RCC 7860 (cell line): ENCODE measurements at places on chromosomes 1 and 21.

DNA sequence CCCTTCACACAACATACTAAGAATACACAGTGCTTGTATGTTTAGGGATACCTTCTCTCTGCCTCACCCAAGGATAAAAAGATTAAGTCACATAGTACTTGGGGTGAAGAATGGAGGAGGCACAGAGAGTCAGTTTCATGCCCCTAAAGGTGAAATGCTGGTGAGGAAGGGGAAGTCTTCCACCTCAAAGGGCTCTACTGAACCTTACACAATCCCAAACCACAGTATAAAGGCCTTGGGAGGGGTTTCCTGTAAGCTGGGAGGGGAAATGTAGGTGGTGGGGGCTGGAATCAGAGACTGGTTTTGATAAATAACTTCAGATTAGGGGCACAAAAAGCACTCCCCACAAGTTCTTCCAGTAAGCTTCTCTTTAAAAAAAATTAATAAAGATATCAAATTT, 3.5 kb downstream of the MINDY1 start:
- DNase-seq, result no peak

GRCh38 chr21:19123053-19123452, 719.5 kb upstream of the TMPRSS15 start:
- DNase-seq, result no peak

- no peak for DNase-seq
Observed at GRCh38 chr1:162236618-162237017, 140.0 kb downstream of the SPATA46 start.

GRCh38 chr1:18956193-18957135, at the start of gene IFFO2:
Gene IFFO2 (minus strand): TSS chr1:18956676. CDS start chr1:18956332, 344 bp downstream.
- peak; percentile 87 for DNase-seq

- no peak for DNase-seq
Observed at GRCh38 chr1:156524481-156524869, 23.9 kb upstream of the MEF2D start.

GRCh38 chr21:45420061-45421041, 15.4 kb downstream of the COL18A1 start:
- peak; percentile 77 for DNase-seq

DNA sequence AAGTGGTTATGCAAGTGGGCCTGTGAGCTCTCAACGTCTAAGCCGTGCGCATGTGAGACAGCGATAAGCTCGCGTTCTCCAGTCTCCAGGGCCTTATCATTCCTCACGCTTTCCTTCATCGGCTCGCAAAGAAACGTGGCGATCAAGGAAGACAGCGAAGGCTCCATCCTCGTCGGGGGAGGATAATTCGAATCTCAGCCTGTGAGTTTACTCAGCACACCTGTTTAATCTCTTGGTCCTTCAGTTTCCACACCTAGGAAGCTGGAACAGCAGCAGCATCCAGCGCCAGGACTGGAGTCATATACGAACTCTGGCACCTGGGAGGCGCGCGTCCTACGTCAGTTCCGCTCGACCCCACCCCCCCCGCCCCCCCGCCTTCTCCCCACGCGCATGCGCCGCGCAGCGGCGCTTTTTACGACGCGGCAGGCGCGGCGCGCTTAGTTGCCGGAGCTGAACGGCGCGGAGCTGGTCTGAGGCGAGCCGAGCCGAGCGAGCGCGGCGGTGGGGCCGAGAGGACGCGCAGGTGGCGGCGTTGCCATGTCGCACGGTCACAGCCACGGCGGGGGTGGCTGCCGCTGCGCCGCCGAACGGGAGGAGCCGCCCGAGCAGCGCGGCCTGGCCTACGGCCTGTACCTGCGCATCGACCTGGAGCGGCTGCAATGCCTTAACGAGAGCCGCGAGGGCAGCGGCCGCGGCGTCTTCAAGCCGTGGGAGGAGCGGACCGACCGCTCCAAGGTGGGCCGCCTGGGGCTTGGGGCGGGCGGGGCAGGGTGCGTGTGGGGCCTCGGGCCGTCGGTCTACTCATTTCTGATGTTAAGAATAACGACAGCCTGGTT, at the start of gene PITHD1:
PITHD1 (plus strand) TSS at position 440 of the 836 bp plus-strand sequence; CDS start at position 538, 98 bp downstream.
- DNase-seq, result peak; percentile 77

GRCh38 chr1:187032982-187033692, 204.4 kb downstream of the PLA2G4A start:
- DNase-seq, result no peak

GRCh38 chr1:150895618-150896017, 8.7 kb downstream of the CTXND2 start:
- peak; percentile 89 for DNase-seq

DNA sequence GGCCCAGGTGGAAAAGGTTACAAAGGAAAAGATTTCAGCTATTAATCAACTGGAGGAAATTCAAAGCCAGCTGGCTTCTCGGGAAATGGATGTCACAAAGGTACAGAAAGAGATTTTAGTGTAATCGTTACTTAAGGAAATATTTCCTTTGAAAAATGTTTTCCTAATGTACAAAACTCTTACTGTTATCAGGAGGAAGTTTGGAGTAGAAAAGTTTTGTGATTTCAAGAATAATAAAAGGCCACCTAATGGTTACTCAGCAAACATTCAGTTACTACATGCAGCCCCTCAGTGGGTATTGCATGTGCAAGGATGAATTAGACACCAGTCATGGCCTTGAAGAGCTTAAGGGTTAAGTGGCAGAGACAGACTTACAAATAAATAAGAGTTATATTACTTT, 85.2 kb downstream of the SDCCAG8 start:
- no peak for DNase-seq

- no peak for DNase-seq
Observed at GRCh38 chr1:67557696-67558448, 127.1 kb upstream of the GADD45A start.

DNA sequence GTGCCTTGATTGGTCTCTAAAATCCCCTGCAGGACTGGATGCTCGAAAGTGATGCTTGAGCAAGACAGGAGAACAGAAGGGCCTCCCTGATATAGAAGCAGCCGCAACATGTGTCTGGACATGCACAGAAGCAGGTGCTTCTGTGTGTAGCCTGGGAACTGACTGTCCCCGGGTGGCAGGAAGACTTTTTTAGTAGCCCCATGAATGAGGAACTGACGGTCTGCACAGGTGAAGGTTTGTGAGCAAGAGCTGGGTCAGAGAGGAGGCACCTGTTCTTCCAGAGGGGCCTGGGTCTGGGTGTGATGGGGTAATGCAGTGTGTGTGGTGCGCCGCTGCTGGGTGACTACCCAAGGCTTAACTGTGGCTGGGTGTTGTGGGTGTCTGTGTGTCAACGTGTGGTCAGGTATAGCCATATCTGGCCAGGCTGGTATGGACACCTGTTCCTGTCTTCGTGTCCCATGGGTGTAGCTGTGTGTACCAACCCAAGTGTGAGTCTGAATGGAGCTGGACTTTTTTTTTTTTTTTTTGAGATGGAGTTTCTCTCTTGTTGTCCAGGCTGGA, 39.1 kb upstream of the FOXO6 start:
- no peak for DNase-seq

- peak; percentile 89 for DNase-seq
Observed at GRCh38 chr1:178684542-178685000, 40.5 kb upstream of the RALGPS2 start.

DNA sequence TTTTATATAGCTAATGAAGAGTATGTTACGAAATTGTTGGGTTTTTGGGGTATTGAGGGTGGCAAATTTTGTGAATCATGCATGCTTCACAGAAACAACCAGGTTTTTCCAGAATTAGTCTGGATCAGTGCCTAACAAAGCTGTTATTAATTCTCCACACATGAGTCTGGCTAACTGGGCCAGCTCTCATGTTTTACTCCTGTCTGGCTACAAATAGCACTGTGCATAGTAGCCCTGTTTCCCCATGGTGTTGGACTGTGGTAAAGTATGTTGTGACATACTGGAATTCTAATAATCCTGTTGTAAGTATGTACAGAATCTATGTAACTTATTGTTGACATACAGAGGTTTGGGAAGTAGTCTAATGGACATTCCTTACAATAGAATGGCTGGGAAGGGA, 35.8 kb downstream of the S100B start:
- no peak for DNase-seq

DNA sequence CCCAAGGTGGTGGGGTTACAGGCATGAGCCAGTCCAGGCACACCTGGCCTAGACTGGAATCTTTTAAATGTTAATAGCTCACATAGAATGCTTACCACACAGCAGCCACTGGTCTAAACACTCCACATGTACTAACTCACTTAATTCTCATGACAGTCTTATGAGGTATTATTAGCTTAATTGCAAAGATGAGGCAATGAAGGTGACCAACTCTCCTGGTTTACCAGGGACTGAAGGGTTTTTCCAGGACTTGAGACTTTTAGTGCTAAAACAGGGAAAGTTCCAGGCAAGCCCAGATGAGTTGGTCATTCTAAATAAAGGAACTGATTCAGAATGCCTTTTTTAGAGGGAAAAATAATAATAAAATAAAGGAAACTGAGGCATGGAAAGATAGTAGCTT, 7.0 kb upstream of the STMN1 start:
- no peak for DNase-seq

DNA sequence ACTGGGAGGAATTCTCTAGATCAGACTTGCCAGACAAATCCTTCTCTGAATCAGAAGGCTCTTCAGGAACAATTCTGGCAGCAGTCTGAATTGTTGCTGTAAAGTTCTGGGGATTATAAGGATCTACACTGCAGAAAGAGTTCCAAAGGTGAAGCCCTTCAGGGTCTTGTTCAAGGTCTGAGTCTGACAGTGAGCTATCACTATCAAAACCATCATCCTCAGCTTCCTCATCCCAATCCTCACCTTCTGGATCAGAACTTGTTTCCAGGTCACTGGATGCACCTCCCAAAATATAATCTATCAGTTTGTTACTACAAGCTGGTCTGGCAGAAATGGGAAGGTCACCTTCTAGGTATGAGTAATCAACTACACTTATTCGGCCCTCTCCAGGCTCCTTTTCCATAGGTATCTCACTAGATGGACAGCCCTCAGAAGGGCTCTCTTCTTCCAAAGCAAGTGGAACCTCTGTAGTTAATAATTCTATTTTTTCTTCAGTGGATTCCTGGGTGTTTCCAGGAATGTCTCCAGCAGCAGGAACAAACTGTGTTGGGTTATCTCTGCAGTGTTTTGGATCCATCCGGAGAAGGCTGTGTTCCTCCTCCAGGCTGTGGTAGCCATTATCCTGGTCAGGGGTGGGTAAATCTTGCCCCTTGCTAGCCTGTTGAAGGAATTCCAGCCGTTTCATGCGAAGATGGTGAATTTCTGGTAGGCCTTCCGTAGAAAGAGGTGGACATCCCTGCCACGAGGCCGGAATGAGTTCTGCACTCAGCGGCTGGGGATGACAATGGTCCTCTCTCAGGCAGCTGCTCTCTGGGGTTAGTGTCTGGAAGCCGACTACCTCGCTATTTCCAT, 1.6 kb downstream of the PPP1R15B start:
- DNase-seq, result no peak

DNA sequence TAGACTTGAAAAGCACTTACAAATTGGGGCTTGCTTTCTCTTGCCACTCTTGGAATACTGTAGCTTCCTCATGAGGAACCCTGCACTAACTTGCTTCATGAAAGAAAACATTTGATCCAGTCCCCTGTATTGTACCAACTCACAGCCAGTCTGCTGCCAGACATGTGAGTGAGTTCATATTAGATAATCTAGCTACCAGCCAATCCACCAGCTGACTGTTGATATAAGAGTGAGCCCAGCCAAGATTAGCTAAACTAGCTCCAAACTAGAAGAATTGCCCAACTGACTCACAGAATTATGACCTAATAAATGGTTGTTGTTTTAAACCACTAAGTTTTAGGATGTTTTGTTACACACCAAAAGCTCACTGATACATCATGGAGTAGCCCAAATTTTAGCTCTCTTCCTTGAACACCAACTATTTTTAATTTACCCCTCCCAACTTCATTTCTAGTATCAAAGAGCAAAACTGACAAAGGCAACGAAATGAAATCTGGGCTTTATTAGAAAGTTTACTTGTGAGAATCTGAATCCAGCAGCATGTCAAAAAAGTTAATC, 6.6 kb upstream of the RGS8 start:
- no peak for DNase-seq

GRCh38 chr1:13707164-13707563, 7.2 kb downstream of the PRDM2 start:
- DNase-seq, result no peak

DNA sequence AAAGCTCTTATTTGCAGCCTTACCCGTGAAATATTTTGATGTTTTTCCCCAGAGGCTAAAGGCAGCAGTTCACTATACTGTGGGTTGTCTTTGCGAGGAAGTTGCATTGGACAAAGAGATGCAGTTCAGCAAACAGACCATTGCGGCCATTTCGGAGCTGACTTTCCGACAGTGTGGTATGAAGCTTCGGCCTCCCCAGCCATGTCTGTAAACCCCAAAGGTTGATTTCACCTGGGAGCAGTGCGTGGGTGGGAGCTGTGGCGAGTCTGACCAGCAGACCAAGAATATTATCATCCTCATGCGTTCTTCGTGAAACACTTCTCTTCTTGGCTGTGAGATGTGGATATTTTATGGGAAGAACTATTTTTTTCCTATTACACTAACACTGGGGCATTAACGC, 3.6 kb downstream of the CENPS start:
- no peak for DNase-seq

DNA sequence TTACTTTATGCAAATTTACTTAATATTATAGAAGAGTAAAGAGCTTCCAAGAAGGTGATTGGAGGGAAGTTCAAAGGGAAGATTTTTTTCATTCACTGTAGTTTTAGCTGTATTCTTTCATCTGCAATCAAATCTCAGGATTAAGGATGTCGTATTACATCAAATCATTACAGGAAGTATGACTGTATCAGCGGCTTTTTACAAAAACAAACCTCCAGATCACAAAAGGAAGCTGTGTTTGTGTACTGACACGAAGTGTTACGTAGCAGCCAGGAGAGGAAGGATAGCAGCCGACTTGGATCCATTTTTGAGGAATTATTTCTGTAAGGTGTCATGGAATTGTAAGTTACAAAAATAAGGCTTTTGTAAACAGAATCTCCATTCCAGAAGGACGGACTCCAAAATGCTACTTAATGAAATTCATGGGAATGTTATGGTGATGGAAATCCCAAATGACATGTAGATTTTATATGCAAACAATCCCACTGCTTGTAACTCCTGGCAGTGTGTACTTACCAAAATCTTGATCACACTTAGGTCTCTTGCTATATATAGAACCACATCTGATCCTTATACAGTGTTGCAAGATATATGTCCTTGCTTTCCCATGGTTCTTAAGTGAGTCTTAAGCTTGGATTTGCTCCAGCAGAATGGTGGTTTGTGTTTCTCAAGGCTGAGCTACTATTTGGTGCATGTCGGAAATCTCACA, 49.8 kb downstream of the KCNJ15 start:
- DNase-seq, result peak; percentile 30

DNA sequence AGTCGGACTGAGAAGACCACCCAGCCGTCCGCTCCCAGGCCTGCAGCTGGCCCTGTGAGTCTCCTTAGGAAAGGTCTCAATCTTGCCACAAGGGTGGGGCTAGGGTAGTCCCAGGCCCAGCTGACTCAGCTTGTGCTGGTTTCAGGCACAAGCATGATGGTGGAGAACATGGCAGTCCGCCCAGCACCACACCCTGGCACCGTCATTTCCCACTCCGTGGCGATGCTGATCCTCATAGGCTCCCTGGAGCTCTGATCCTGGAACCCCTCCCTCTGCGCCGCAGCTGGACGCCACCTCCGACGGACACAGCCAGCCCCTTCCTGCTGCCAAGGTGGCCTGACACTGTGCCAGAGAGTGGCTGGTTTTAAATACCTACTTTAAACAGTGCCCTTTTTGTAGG, 10.7 kb downstream of the TMEM81 start:
- no peak for DNase-seq
